ENCODE measurements at places on chromosomes 13 and 19. TPM values are rescaled to one million over a fixed set of nuclear protein-coding genes. Genes with fewer than 3 reads are reported as not detected.
A peak's percentile ranks its signal among the peaks of the same experiment; 100 is the strongest.

DNA sequence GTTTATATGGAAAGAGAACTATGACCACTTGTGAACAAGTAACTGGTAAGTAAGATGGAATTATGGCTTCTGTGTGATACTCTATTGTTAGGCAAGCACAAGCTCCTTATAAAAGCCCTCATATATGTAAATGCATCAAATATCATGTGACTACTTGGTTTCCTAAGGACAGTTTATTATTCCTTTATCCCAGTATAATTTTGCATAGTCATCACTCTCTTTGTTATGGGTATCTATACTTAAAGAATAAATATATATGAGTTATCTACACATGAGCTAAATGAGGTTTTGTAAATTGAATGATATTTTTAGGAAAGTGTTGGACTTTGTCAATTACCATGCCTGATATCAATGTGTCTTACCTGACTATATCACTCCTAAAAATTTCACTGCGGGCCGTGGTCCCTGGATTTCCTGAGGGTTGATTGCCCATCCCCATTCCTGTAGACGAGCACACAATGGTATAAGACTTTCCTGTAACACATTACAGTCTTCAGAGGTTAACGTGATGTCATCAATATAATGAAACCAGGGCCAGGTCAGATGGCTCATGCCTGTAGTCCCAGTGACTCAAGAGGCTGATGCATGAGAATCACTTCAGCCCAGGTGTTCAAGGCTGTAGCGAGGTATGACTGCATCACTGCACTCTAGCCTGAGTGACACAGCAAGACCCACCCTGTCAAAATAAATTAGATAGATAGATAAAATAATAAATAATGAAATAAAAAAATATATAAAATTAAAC, 20.7 kb downstream of the ZNF844 start:
- no peaks in the 10 kb centered on the region for H3K27me3 ChIP-seq
- no peak overlapping the region for H3K4me3 ChIP-seq
- H3K27ac ChIP-seq = no peak overlapping the region
- DNase-seq = no peak
- peaks cover 21% of the 10 kb centered on the region for H3K36me3 ChIP-seq

Gene TBXA2R
- 0.23 TPM for total RNA-seq

Gene ANKRD24
- 0.19 TPM for total RNA-seq

GRCh38 chr13:20090349-20090748, 70.5 kb downstream of the GJA3 start:
- H3K27me3 ChIP-seq = no peaks in the 10 kb centered on the region
- H3K27ac ChIP-seq = no peak overlapping the region
- H3K4me1 ChIP-seq = peaks cover 3% of the 10 kb centered on the region
- DNase-seq = no peak

Gene KLK15
- total RNA-seq = not detected

DNA sequence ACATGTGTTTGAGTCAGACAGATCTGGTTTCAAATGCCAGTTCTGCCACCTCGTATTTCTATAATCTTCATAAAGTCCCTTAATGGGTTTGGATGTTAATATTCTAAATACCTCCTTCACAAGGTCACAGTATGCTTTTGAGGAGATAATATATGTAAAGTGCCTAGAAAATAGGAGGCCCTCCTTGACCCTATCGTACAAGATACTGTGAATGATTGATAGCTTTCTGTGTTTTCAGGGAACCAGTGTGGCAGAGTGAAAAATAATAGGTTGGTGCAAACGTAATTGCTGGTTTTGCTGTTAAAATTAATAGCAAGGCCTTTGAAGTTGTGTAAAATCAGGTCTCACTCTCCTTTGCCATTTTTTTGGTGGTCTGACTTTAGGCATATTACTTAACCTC, 77.5 kb upstream of the SCEL start:
- peaks cover 26% of the 10 kb centered on the region for H3K4me1 ChIP-seq
- no peak for DNase-seq
- H3K36me3 ChIP-seq = no peaks in the 10 kb centered on the region
- H3K27ac ChIP-seq = no peak overlapping the region
- H3K4me3 ChIP-seq = no peak overlapping the region

DNA sequence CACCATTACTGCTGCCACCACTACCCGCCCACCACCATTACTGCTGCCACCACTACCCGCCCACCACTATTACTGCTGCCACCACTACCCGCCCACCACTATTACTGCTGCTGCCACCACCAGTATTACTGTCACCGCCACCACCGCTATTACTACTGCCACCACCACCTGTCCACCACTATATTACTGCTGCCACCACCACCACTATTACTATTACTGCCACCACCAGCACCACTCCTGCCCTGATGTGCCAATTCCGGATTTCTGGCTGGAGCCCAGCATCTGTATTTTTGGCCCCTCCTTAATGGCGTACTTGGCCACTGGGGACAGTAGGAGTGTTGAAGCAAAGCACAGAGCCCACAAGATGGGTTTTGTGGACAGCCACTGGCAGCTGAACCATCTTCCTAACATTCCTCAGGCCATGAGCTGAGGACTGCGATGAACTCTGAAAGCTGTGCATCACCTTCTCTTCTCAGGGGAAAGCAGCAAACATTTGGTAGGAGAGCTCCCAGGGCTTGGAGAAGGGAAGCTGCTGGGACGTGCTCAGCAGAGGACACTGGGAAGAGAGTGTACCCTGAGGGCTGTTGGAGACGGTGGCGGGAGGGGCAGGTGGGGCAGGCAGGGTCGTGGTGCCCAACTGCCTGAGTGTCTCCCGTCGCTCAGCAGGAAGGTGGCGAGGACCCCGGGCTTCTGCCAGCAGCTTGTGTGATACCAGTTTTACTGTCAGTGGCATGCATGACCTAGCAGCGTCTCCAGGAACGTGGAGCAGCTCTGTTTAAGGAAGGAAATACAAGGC, 23.0 kb downstream of the CUL4A start:
- no peak overlapping the region for H3K27ac ChIP-seq
- H3K4me3 ChIP-seq = no peak overlapping the region
- H3K4me1 ChIP-seq = no peaks in the 10 kb centered on the region
- H3K27me3 ChIP-seq = no peaks in the 10 kb centered on the region

GRCh38 chr13:97242755-97243497, 20.8 kb downstream of the MBNL2 start:
- H3K4me1 ChIP-seq = peaks cover 85% of the 10 kb centered on the region
- H3K36me3 ChIP-seq = no peaks in the 10 kb centered on the region
- no peaks in the 10 kb centered on the region for H3K27me3 ChIP-seq
- H3K4me3 ChIP-seq = peak overlapping the region; percentile 34

GRCh38 chr13:97231118-97231828, 9.1 kb downstream of the MBNL2 start:
- no peak overlapping the region for H3K4me3 ChIP-seq
- H3K4me1 ChIP-seq = peaks cover 58% of the 10 kb centered on the region
- H3K36me3 ChIP-seq = peaks cover 18% of the 10 kb centered on the region
- H3K27ac ChIP-seq = no peak overlapping the region

GRCh38 chr13:109790086-109790485, 3.7 kb upstream of the IRS2 start:
- peaks cover 15% of the 10 kb centered on the region for H3K4me1 ChIP-seq
- no peak overlapping the region for H3K27ac ChIP-seq
- no peak overlapping the region for H3K4me3 ChIP-seq

DNA sequence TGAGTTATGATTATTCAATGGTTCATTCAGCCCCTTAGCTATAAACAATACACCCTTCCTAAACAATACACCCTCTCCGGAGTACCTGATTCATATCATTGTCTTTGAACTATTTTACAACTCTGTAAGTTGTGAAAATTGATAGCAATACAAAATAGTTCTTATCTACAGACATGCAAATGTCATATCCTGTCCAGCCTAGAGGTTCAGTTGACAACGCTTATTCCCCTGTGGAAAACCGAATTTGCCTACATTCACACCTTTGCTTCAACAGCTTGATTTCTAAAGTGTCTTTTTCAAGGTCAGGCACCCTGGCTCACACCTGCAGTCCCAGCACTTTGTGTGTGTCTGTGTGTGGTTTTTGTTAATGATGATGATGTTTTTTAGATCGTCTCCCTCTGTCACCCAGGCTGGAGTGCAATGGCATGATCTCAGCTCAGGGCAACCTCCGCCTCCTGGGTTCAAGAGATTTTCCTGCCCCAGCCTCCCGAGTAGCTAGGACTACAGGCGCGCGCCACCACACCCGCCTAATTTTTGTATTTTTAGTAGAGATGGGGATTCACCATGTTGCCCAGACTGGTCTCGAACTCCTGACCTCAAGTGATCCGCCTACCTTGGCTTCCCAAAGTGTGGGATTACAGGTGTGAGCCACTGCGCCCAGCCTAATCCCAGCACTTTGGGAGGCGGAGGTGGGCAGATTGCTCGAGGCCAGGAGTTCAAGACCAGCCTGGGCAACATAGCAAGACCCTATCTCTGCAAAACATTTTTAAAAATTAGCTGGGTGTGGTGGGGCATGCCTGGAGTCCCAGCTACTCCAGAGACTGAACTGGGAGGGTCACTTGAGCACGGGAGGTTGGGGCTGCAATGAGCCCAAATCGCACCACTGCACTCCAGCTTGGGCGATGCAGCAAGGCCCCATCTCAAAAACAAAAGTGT, 9.6 kb downstream of the C19orf53 start:
- H3K36me3 ChIP-seq = peaks cover 6% of the 10 kb centered on the region
- no peak overlapping the region for H3K27ac ChIP-seq
- peaks cover 19% of the 10 kb centered on the region for H3K4me1 ChIP-seq
- peak overlapping the region; percentile 56 for H3K4me3 ChIP-seq
- DNase-seq = no peak

DNA sequence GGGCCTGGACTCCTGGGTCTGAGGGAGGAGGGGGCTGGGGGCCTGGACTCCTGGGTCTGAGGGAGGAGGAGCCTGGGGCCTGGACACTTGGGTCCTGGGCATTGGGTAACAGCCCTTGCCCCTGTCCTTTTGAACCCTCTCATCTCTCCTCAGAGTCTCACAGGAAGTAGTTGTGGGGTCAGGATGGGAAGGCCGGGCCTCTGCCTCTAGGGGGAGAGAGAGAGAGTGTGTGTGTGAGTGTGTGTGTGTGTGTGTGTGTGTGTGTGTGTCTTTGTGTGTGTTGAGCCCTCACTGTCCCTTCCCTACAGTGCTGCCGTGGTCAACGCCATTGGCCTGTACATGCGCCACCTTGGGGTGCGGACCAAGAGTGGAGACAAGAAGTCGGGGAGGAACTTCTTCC, 10.9 kb downstream of the ARHGEF1 start:
- H3K36me3 ChIP-seq = peaks cover 3% of the 10 kb centered on the region
- H3K4me1 ChIP-seq = peaks cover 3% of the 10 kb centered on the region
- DNase-seq = no peak
- H3K27ac ChIP-seq = no peak overlapping the region

DNA sequence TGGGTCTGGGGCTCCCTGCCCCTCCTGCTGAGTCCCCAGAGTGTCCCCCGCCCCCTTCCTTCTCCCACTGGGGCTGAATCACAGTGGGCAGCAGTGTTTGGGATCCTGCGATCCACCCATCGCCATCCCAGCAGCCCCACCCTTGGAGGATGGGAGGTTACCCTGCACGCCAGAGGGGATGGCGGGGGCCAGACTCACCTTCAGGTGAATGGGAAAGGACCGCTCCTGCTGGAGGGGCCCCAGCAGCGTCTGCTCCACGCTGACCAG, 569 bp downstream of the DLEU7 start:
- DNase-seq = no peak
- H3K4me3 ChIP-seq = peak overlapping the region; percentile 71
- H3K27ac ChIP-seq = no peak overlapping the region

- no peak overlapping the region for H3K4me3 ChIP-seq
- H3K4me1 ChIP-seq = no peaks in the 10 kb centered on the region
These were observed 20.8 kb downstream of the C19orf81 start for GRCh38 chr19:50670102-50670380.

DNA sequence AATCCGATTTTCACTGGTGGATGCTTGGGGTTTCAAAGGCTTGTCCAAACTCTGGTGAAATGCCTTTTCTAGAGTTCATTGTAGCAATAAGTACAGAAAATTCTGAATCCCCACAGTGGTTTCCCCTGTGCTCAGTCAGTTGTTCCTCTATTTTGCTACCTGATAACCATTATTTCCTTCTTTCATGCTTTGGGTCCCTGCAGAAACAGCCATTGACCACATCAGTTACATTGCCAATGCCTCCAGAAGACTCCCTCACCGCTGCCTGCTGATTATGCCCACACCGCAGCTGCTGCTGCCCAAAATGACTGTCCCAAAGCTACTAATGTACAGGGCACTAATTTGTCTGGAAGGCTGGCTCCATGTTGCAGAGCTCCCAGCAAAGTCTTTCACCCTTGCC, 517.3 kb downstream of the KLF12 start:
- H3K27me3 ChIP-seq = no peaks in the 10 kb centered on the region
- H3K27ac ChIP-seq = no peak overlapping the region
- H3K4me3 ChIP-seq = no peak overlapping the region
- no peaks in the 10 kb centered on the region for H3K4me1 ChIP-seq
- no peak for DNase-seq

DNA sequence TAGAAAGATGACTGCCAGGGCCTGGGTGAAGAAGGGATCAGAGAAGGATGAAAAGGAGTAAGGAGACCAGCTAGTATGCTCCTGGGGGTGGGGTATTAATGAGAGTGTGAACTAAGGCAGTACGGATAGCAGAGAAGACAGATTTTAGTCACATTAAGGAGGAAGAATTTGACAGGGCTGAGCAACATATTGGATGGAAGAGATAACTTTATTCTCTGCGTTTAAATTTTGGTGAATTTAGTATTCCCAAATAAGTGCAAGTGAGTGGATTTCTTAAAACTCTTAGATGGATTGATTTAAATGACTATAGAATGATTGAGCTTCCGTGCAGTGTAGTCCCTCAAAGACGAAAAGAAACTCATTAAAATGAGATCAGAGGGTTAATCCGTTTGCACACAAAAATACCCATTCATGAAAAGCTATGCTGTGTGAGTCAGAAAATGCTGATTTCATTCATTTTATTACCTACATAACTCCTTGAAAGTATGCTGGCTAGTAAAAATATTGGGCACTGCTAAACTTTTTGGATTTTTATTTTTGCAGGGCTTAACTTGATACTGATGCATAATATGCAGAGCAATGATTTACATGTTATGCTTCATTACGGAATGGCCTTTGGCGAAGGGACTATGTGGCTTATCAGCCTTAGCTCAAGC, 54.1 kb downstream of the WDFY2 start:
- DNase-seq = no peak
- H3K4me1 ChIP-seq = peaks cover 64% of the 10 kb centered on the region
- peak overlapping the region; percentile 41 for H3K4me3 ChIP-seq
- H3K36me3 ChIP-seq = no peaks in the 10 kb centered on the region

- no peak overlapping the region for H3K4me3 ChIP-seq
- H3K4me1 ChIP-seq = no peaks in the 10 kb centered on the region
- H3K36me3 ChIP-seq = no peaks in the 10 kb centered on the region
- no peak for DNase-seq
- no peak overlapping the region for H3K27ac ChIP-seq
- peaks cover 6% of the 10 kb centered on the region for H3K27me3 ChIP-seq
These were observed 155.6 kb upstream of the IRS2 start for GRCh38 chr13:109941951-109942350.

GRCh38 chr19:11463391-11463790, 17.5 kb downstream of the ELAVL3 start:
- peaks cover 4% of the 10 kb centered on the region for H3K4me1 ChIP-seq
- H3K4me3 ChIP-seq = no peak overlapping the region
